ENCODE measurements at places on chromosomes 1 and 21.

DNA sequence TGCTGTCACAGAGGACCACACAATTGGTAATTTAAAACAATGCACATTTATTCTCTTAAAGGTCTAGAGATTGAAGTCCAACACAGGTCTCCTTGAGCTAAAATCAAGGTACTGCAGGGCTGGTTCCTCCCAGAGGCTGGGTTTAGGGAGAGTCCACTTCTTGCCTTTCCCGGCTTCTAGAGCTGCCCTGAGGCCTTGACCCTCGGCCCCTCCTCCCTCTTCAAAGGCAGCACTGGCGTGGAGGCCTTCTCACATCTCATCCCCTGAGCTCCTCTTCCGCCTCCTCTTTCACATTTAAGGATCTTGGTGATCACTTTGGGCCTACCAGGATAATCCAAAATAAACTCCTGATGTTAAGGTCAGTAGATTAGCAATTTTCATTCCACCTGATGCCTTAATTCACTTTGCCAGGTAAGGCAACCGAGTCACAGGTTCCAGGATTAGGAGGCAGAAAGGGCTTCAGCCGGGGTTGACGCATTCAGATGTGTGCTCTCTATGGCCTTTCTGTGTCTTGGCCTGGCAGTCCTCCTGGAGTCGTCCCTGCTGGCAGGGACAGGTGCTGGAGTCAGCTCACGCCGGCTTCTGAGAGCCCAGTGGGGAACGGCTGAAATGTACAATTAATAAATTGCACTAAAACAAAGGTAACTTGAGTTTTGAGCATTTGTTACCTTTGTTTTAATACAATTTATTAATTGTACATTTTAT is 61.2 kb upstream of the ABCG1 start:
- DNase-seq: no peak

GRCh38 chr1:65994223-65994622 is 201.5 kb downstream of the PDE4B start:
- no peak for DNase-seq

DNA sequence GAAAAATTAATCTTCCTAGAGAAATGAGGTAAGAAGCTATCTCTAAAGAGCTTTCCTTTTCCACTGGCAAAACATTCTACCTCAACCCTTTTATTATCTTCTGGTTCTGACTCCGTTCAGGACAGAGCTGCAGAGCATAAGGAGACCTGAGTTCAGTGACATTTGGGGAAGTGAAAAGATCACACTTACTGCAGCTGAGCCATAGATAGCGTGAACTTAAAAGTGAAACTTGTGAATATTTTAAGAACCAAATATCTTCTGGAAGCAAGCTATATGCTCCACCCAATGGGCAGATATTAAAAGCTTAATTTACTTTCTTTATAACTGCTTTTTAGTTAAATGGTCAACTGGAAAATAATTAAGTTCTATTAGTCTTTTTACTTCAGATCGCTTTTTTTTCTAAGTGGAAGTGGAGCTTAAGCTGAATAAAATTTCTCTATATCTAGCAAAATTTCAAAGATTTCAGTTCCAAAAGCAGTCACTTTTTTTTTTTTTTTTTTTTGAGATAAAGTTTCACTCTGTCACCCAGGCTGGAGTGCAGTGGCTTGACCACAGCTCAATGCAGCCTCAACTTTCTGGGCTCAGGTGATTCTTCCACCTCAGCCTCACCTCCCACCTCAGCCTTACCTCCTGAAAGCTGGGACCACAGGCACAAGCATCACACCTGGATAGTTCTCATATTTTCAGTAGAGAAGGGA is 11.9 kb downstream of the PTPN22 start:
- no peak for DNase-seq

DNA sequence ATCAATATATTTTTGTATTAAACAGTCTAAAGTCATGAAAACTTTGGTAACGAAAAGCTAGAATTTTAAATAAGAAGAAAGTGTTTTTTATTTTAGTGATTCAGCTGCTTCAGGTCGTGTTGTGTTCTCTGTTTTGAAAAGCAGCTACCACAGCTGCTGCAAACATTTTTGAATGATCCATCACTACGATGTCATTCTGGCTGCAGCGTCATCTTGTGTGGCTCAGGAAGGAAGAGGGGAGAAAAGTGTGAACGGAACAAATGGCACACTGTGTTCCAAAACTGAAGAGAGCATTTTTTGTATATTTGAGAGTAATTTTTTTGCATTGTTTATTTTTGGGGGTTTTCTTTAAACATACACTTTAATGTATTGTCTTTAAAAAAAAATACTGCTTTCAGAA is 323.0 kb upstream of the ADGRL2 start:
- no peak for DNase-seq

GRCh38 chr21:44551340-44551961 is at the start of gene KRTAP10-2:
TSS of gene KRTAP10-2 (minus strand) at chr21:44551505. CDS start at chr21:44551458, 47 bp downstream.
- DNase-seq: no peak

DNA sequence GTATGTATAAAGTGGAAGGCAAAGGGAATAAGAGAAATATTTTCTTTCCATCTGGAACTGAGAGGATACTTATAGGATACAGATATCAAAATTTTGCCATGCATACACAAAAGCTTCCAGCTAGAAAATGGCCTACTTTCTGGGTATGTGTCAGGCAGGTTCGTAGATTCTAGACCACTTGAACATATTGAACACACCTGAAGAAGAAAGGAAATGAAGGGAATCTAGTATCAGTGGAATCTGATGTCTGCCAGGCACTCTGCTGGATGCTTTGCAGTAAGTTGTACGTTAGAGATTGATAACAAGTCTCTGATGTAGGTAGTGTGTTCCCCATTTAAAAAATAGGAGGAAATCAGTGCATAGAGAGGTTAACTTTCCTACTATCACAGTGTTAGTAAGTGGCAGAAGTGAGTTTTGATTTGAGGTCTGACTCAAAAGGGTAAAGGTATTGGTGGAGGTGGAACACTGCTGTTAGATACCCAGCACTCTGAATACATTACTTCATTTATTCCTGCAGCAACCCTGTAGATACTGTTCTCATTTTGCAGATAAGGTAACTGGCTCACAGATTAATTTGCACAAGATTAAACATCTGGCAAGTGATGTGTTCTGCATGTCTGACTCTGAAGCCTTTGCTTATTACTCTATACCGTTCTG is 3.0 kb downstream of the CAMSAP2 start:
- DNase-seq: no peak

GRCh38 chr1:228176461-228177182 is 11.0 kb downstream of the IBA57 start:
- no peak for DNase-seq

GRCh38 chr1:155130272-155131006 is 2.8 kb downstream of the EFNA1 start:
- no peak for DNase-seq

GRCh38 chr1:112651205-112651604 is 23.3 kb upstream of the MOV10 start:
- no peak for DNase-seq

DNA sequence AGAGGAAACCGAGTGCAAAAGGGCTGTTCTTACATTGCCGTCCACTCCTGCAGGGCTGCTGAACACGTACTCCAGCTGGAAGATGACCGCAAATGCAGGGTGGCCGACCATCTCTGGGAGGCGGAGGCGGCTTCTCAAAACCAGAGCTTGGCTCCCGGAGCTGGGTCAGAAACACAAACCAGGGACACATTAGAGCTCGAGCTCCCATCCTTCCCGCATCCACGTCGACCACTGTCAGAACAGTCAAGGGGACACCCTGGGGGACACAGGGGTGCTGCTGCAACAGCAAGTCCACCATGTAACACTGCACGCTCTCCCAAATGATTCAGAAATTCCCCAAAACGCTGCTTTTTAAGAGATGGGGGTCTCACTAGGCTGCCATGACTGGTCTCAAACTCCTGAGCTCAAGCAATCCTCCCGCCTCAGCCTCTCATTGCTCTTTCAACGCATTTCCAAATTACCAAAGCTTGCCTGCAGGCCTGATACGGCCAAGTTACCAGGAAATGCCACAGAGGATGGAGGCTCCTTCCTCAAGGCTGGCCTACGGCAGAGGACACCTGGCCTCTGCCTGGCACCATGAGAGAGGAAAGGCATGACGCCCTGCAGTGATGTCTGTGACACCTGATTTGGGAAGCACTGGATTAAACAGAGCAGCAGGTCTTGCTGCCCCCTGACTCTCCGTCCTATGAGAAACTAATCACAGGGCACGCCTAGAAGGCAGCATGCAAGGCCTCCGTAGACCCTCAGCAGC is 45.0 kb downstream of the NPHP4 start:
- no peak for DNase-seq
